ENCODE measurements at places on chromosomes 2 and 18.
A peak's percentile ranks its signal among the peaks of the same experiment; 100 is the strongest.

DNA sequence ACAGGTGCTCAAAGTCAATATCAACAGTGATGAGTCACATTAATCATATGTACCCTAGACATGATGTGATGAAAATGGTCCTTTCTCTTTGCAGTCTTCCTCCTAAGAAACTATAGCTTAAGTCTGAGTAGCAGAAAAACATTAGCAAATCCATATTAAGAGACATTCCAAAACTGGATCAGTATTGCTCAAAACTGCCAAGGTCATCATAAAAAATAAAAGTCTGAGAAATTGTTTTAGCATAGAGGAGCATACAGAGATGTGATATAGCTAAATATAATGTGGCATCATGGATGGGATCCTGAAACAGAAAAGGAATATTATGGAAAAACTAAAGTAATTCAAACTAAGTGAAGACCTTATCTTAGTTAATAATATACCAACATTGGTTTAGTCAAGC, 1316.1 kb downstream of the SUCLG1 start:
- no peak for DNase-seq

DNA sequence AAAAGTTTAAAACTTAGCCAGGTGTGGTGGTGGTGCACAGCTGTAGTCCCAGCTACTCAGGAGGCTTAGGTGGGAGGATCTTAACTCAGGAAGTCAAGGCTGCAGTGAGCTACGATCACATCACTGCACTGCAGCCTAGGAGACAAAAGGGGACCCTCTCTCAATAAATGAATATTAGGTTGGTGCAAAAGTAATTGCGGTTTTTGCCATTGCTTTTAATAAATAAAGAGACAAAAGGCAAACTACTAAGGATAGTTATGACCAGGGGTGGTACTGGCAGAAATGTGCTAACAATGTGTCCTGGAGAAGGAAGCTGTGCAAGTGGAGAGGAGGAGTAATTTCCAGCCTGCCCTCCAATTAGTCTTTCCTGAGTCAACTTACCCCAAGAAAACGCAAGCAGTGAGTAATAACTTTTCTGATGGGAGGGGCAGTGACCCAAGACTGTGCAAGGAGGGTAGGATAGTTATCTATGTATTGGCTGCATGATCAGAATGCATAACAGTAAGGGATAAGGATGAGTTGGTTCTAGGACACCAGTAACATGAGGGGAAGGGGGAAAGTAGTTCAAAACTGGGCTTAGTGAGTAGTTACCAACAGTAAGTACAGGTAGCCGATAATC, 1.5 kb downstream of the EXOC6B start:
- DNase-seq, result peak; percentile 14

DNA sequence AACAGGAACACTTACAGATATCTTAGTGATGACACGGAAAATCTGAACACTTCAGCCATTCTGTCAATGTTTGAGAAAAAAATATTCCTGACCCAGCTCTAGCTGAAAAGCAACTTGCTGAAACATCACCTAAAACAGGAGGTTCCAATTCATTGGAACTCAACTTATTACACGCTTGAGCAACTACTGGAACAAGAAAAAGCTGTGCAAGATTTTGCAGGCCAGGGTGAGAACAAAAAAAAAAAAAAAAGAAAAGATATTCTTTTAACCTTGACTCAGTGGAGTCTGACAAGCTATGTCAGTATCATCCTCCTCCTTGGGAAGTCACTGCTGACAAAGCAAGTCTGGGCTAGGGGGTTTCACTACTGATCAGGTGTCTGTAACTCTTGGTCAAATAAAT, 351.0 kb downstream of the SS18 start:
- DNase-seq, result no peak

GRCh38 chr2:36374585-36374984, 19.0 kb downstream of the CRIM1 start:
- no peak for DNase-seq

DNA sequence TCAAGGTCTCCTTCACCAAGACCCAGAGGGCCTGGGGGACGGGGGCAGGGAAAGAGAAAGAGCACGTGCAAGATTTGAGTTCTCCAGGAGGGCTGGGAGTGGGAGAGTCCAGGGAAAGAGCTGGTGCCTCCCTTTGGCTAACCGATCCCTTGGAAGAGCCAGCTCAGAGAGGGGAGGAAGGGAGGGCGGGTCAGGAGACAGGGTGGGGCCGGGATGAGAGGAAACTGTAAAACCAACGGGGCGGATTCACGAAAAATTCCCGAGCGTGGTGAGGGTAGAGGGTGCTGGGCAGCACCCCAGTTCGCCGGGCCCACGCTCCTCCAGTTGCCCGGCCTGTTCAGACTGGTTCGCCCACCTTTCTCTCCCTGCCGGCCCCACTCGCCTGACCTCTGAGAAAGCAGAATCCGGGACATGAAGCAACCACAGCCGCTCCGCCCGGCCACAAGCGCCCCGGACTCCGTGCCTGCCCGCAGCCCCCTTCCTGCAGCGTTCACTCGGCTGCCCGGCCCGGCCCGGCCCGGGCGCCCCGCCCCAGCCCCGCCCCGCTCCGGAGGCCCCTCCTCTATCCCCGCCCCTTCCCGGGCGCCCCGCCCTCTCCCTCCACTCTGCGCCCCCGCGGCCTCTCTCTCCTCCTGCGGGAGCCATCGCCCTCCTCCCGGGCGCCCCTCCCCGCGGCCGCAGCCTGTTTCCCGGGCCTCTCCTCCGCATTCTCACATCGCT, 230.9 kb upstream of the SMAD2 start:
- peak; percentile 50 for DNase-seq

- no peak for DNase-seq
Measured at GRCh38 chr18:47683774-47684173, 246.7 kb downstream of the SMAD2 start.

GRCh38 chr2:29702276-29702675, 219.1 kb downstream of the ALK start:
- DNase-seq, result no peak

All from hematopoietic multipotent progenitor cell treated with erythropoietin and hydrocortisone succinate and interleukin-3 and kit ligand, for 8 days (in vitro differentiated cells).